Left cardiac atrium (tissue), 4 donors: ENCODE measurements at places on chromosomes 5 and 9.

GRCh38 chr5:139108063-139108824 lies 89.9 kb downstream of the SIL1 start:
- DNase-seq = no peak

- no peak for DNase-seq
These were observed 73.6 kb upstream of the RPS23 start for GRCh38 chr5:82351754-82352145.

GRCh38 chr9:2055203-2055658 lies 40.1 kb downstream of the SMARCA2 start:
- no peak for DNase-seq

- DNase-seq = no peak
These were observed 74.4 kb upstream of the KIF2A start for GRCh38 chr5:62231576-62231975.

- DNase-seq = no peak
These were observed 349.9 kb downstream of the PIK3R1 start for GRCh38 chr5:68565427-68565826.

DNA sequence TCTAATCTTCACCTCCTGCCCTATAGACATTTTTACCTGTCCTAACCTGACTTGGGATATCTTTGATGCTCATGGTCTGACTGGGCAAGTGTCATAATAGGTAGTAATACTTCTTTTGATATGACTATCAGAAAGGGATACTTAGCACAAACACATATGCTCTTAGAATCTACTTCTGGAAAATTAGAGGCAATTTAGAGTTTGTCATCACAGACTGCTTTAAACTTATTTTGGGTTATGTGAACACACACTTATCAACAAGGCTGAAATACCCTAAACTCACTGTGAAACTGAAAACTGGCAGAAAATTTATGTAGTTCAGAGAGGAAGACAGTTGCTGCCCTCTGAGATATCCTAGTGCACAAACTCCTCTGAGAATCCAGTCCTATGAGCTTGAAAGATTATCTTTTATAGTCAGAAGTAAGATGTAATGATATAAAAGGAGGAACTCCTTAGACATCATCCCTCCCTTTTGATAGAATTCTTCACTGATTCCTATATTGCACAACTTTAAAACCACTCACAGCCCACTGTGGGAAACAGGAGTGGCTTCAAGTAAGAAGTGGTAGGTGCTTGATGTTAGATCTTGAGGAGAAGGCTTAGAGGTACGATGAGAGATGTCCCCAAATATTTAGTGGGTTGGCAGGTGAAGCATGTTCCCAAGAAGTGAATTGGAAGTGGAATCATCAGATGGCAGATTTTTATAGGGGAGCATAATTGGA lies 273.3 kb downstream of the MAN2A1 start:
- no peak for DNase-seq

DNA sequence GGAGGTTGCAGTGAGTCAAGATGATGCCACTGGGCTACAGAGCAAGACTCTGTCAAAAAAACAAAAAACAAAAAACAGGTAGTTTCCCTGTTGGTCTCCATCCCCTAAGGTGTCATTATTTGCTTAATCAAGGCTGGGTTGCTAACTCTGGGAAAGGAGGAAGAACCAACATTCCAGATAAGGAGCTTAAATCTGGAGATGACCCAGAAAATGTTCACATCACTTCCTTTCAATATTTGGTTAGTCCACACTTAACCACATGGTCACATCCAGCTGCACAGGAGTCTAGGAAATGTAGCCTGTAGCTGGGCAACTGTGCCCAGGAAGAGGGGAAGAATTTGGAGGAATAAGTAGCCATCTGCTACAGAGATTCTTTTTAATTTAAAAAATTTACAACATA lies 25.9 kb upstream of the MEGF9 start:
- DNase-seq = no peak

DNA sequence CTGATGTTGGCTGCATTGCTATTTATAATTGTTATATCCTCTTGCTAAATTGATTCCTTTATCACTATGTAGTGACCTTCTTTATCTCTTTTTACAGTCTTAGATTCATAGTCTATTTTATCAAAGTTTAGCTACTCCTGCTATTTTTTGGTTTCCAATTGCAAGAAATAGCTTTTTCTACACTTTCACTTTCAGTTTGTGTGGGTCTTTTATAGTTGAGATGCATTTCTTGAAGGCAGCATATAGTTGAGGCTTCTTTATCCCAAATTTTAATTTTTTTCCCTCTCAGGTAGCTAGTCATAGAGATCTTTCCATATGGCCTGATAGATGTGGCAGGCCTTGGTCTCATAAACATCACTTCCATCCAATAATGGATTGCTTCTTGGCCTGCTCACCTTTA lies 228.5 kb downstream of the COMMD10 start:
- DNase-seq = no peak

DNA sequence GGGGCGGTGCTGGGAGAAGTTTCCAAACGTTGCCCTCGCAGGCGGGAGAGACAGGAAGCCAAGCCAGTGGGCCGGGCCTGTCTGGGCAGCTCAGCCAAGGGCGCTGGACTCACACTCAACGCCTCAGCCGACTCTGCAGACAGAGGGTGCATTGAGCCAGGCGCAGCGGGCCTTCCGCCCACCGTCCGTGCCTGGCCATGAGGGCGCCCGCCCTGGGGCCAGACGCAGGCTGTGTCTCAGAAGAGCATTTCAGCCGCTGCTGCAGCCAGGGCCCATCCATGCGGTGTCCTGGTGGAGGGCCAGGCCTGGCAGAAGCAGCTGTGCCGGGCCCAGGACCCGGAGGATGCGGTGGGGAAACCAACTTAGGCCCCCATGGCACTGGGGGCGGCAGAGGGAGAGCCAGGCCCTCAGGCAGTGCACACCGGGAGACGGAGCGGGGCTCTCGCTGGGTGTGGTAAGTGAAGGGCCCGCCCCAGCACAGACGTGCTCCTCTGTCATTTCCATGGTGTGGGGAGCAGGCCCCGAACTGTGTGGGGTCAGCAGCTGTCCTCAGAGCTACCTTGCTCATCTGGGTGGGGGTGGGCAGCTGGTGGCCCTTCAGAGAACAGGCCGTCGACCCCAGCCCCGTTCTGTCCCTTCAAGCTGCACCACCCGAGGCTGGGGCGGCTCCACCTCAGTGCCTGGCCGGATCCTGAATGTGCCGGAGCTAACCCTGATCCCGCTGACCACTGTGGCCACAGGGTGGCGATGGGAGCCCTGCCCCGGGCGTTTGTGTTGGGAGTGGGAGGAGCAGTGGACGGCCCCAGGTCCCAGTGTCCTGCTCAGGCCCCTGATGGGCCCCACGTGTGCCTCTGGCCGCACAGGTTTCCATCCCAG lies 18.0 kb downstream of the DNLZ start:
- peak; percentile 86 for DNase-seq

DNA sequence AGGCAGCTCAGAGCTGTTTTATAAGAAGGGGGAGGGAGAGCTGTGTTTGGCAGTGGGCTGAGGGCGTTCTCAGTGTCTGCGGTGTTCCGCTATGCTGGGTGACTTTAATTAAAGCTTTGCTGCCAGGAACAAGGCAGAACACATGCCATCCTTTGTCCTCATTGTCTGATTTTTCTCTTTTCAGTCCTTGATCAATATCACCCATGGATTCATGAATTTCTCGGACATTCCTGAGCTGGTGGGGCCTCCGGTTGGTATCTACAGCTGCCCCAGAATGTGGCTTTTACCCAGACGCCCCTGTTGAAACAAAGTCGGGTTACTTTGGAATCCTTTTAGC lies 66.5 kb upstream of the TGFBR1 start:
- no peak for DNase-seq

GRCh38 chr9:18978188-18978587 lies 54.8 kb downstream of the SAXO1 start:
- DNase-seq = no peak

- DNase-seq = no peak
These were observed 35.2 kb downstream of the DTWD2 start for GRCh38 chr5:118952992-118953651.

GRCh38 chr5:53423724-53424123 lies 56.7 kb upstream of the FST start:
- DNase-seq = no peak

DNA sequence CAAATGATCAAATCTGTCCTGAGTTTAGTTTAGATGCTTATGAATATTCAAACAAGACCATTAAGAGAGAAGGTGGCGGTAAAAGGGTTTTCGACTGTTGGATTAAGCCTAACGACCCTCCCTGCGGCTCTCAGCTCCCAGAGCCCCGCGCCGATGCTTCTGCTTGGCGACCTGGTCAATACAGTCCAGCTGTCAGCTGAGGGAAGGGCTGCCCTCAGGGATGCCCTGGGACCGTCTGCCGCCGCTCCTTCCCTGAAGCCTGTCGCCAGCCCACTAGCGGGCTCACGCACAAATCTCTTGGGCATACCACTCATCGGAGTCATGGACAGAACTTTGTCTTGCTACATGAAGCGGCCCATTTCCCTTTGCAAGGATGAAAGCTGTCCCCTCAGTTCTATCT lies 136.6 kb upstream of the RAPGEF1 start:
- DNase-seq = no peak

DNA sequence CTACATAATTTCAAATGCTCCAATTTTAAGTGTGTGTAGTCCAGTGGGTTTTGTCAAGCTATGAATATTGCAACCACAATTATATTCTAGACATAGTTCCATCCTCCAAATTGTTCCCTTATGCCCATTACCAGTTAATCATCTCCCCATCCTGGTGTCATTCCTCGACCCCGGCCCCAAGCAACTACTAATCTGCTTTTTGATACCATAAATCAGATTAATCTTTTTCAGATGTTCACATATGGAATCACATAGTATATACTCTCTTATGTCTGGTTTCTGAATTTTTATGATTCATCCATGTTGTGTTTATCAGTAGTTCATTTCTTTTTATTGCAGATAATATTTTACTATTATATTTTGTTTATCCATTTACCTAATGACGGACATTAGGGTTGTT lies 148.4 kb upstream of the RORB start:
- no peak for DNase-seq

- DNase-seq = no peak
These were observed 43.2 kb downstream of the KIAA0825 start for GRCh38 chr5:94575196-94575595.

GRCh38 chr5:140658870-140659269 lies 5.8 kb upstream of the WDR55 start:
- no peak for DNase-seq

DNA sequence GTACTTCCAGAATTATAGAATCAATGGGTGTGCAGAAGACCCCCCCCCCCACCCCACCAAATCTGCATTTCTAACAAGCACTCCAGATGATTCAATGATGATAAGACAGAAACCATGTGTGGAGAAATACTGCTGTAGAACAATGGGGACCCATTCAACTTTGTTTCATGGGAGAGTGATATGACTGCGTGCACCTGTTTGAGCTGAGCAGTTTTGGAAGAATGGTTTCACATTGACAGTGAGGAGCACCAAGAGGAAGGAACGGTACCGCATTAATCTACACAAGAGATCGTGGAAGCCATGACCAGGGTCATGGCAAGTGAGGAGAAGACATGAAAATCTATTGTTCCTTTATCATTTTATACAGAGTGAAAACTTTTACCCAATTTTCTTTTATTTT lies 202.7 kb downstream of the CD180 start:
- DNase-seq = no peak

GRCh38 chr5:94522117-94522516 lies 96.3 kb downstream of the KIAA0825 start:
- DNase-seq = no peak

DNA sequence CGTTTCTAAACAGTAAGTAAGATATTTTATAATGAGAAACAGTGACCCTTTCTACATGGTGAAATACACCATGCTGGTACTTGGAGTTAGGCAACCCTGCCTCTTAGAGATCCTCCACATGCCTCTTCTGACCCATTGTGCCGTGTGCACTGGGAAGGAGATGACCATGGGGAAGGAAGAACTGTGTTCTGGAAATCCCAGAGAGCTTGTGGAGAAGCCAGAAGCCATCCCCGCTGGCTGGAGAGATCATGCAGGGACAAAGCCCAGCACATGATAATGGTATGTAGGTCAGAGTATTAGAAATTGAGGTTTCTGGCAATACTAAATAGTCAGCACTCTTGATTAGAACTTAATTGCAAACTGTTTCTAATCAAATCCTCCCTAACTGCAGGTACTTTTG lies 307.3 kb downstream of the FBXL7 start:
- DNase-seq = no peak

DNA sequence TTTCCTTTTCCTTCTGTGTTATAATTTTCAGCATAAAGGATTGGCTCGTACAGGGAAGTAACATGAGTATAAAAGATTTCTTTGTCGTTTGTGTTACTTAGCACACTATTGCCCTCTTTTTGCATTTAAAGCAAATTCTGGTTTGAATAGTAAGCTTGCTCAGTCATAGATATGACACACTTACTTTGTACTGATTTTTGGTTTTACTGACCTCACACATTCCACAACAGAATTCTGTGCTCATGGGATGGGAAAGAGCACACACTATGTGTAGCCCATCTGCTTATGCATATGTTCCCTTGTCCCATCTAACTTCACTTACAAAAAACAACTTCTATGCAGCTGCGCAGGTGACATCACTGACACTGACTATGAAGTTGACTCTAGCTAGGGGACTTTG lies 111.9 kb upstream of the MTAP start:
- no peak for DNase-seq

- no peak for DNase-seq
These were observed 101.6 kb downstream of the SLC25A46 start for GRCh38 chr5:110840347-110840960.

DNA sequence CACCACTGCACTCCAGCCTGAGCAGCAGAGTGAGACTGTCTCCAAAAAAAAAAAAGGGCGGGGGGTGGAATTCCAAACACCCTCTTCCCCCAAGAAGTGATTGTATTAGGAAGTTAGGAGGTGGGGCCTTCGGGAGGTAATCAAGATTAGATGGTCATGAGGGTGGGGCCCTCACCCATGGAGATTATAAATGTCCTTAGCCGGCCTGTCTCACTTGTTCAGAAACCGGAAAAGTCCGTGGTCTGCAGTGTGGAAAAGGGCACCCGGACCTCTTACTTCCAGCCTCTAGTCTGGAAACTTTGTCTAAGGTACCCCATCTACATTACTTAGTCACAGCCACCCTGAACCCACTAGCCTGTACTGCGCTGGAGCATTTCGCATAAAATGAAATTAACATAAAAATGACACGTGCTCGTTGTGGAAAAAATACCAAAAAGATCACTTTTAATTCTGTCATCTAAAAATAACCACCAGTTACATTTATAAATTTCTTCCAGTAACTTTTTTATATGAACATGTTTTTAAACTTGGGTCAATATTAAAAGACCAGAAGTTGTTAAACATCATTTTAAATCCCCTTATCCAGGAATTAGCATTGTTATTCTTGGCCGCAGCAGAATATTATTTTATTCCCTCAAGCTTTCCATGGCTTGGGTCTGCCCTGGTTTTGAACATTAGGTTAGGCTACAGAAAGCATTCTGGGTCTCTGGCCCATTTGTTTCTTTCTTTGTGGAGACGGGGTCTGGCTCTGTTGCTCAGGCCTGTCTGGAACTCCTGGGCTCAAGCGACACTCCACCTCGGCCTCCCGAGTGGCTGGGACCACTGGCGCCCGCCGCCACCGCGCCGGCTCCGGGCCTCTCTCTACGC lies 1.2 kb upstream of the CKS2 start:
- peak; percentile 36 for DNase-seq

DNA sequence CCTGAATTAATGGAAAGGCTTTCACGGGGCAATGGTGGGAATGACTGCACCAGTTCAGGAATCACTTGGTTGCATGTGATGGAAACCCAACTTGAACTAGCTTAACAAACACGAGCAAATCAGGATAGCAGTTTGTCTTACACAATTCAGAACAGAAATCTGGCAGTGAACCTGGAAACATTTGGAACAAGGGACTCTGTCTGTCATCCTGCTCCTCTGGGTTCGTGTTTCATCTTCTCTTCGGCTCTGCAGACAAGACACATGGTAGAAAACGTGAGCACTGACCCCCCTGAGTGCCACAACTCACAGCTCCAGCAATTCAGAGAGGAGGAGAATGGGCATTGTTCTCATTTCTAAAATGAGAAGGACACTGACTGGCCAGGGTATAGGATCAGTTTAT lies 218.1 kb upstream of the NREP start:
- no peak for DNase-seq
